GM04504 (cell line): ENCODE measurements at places on chromosomes 5 and 9.

DNA sequence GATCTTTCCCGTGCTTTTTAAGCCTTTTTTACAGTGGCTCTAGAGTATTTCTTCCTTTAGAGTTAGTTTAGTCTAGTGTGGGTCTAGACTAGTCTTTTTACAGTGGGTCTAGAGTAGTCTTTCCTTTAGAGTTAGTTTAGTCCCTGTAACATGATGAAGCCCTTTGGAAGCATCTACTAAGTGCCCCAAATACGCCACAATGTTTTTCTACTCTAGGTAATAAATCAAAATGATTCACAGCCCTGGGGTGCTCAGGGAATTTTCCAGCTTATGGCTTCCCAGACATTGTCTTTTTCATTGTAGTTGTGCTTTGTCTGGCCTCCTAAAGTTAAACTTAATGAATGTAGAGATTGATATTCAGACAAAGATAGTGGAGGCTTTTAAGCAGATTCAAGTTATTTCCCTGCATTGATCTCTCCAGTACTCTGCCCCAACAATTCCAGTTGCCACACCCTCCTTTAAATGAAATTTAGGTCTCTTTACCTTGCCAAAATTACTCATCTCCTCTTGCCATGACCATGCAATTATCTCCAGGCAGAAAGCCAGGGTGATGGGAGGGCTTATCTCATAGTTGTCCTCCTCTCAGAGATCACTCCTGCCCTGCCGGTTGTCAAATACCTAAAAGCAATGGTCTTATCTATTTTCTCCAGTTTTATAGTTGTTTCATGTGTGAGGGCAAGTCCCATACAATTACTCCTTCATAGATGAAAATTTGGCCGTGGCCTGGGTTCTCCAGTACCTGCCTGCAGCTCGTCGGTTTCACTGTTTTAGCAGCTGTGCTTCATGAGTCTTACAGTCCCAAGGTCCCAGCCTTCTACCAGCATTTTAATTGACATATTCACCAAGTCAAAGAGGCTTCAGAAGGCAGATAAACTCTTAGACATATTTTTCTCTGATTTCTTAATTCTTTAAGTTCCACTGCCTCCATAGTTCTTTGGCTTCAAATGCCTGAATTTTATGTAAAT lies 794.0 kb upstream of the COX7C start:
- no peak for DNase-seq

DNA sequence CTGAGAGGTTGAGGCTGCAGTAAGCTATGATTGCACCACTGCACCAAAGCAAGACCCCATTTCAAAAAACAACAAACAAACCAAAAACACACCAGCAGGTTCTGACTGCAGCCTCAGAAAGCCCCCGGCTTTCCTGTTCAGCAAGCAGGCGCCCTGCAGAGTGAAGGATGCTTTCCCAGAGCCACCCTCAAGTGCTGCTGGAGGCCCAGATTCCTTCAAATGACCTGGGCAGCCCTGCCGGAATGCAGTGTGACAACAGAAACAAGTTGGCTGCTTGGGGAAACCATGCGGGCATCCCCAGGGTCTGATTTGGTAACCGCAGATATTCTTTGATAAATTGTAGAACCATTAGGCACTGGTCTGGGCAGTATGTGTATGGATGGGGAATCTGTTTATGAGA lies 35.7 kb upstream of the GNE start:
- no peak for DNase-seq

DNA sequence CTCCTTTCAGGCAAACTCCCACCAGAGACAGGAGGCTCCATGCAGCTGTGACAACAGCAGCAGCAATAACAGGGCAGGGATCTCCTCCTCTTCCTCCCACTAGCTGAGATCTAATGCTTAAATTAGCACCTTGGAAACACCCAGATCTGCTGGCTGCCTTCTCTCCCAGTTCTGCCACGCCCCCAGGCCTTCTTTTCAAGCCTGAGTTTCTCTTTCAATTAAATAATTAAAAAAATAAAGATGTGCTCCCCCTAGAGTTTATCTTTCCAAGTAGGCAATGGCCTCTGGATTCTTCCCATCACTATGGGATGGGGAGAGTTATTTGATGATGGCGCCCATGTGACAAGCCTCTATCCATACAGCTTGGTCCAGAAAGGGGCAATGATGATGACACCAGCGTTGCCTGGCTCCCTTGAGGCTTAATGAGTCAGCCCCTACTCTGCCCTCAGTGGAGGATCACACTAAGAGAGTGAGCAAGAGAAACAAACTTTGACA lies 3.8 kb downstream of the FAM219A start:
- no peak for DNase-seq

- DNase-seq, result no peak
Measured at GRCh38 chr9:72410214-72410613, 45.2 kb upstream of the ZFAND5 start.

DNA sequence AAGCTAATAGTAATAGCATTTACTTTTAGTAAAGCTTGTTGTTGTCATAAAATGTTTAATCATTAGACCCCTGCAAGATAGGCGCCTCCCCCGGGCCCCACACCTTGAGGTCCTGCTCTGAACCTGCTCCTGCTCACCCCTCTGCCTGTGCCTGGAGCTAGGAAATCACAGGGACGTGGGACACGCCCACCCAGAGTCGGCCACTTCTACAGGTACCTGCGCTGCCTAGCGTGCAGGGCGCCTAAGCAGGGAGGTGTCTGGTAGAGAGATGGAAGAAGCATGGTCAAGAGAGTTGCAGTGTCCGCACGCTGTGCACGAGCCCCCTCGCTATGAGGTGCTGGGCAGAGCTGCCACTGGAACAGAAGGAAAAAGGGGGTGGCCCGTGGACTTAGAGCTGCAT lies 52.6 kb downstream of the HINT1 start:
- no peak for DNase-seq

GRCh38 chr5:146703899-146704298 lies 174.7 kb downstream of the PPP2R2B start:
- DNase-seq, result no peak

DNA sequence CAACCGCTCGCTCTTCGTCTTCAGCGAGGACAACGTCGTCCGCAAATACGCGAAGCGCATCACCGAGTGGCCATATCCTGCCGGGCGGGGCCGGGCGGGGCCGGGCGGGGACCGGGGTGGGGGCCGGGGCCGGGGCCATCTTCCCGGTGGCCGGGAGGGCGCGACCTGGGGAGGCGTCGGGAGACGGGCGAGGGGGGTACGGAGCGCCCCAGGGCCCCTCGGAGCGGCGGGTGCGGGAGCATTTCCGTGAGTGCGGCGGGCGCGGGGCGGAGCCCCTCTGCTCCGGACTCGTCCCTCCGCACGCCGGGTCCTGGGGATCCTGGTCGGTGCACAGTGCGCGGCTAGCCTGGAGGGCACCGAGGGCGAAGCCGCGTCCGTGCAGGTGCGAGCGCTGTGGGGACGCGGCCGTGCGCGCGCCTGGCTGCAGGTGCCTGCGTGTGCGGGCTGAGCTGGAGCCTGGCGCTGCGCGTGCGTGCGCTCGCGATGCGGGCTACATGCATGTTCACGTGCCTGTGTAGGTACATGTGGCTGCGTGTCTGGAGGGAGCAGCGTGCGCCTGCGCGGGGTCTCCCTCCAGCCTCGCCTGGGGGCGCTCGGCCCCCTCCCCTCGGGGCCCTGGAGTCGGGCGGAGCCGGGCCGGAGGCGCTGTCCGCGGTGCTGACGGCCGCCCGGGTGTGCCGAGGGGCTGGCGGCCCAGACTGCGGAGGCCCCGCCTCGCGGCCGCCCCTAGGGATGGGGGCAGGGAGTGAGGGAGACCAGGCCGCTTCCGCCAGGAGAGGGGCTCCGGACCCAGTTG lies 762 bp downstream of the CACNA1B start:
- no peak for DNase-seq

DNA sequence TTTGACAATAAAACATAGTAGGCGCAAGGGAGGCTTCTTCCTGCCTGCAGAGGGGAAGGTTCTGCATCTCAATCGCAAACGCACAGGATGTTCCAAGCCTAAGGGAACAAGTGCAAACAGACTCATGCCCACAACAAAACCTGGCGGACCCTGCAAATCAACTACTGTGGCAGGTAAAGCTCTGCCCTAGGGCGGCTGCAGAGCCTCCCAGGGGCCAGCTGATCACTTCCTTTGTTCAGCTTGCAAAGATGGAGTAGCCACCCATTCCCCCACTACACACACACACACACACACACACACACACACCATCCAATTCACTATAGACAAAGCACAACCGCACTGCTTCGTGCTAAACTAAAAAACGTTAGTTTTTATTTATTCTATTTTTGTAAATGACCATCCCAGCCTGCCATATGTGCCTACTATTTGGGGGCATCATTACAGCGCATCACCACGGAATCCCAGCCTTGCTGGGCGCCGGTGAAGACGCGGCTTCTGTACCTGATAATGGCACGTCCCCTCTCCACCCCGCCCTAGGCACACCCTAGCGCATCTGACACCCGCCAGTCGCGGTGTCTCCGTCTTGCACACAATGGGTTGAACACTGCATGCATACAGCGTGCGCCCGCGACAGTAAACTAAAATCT lies 57.6 kb downstream of the DPYSL3 start:
- DNase-seq, result no peak

DNA sequence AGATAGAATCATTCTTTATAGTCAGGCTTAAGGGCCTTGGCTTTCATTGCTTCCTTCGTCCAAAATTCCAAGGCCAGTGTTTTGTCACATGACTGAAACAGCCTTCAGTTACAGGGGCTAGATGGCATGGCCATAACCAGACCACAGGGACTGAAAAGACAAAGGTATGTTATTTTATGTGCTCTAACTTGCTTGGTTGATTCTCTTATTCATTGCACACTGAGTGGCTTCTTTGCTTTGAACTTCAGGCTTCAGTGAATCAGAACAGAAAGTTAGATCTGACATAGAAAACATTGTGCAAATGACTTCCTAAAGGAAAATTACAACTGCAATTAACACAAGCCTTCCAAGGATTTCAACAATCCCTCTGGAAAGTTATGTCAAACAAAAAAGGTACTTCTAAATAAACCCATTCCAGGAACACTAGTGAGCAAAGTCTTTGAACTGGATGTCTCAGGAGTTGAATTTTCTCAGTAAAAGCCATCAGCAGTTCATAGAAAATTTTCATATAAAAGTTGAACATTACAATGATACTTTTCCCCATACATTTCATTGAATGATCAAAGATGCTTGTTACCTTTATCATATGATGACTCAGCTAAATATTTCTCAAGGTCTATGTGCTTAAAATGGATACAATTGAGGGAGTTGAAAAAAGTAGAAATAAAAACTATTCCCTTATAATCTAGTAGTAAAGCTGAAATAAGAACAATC lies 355.3 kb downstream of the TMEM232 start:
- no peak for DNase-seq

DNA sequence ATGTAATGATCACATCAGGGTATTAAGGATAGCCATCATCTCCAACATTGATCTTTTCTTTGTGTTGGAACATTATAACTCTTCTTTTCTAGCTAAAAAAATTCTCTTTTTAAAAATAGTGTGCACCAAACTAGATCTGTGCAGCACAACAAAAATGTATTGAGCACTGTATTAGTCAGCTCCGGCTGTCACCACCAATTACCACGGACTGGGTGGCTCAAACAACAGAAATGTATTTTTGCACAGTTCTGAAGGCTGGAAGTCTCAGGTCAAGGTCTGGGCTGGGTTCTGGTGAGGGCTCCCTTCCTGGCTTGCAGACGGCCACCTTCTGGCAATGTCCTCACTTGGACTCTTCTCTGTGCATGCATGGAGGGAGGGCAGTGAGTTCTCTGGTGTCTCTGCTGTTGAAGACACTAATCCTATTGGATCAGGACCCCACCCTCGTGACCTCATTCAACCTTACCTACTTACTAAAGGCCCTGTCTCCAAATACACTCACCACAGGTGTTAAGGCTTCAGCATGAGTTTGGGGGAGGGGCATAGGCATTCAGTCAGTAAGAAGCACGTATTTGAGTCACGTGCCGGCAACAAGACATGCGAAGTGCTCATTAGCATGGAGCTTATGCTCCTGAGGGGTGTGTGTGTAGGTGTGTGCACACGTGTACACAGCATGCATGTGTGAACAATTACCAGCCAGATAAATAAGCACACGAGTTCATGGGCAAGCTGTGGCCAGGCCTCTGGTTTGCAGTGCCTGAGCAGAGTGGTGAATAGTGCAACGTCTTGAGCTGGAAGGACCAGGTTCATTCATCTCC lies 89.4 kb upstream of the SH3PXD2B start:
- DNase-seq, result no peak

- DNase-seq, result no peak
Measured at GRCh38 chr5:151448038-151448985, 909 bp downstream of the SLC36A1 start.

- no peak for DNase-seq
Measured at GRCh38 chr5:136246632-136247031, 53.7 kb upstream of the SMIM32 start.

DNA sequence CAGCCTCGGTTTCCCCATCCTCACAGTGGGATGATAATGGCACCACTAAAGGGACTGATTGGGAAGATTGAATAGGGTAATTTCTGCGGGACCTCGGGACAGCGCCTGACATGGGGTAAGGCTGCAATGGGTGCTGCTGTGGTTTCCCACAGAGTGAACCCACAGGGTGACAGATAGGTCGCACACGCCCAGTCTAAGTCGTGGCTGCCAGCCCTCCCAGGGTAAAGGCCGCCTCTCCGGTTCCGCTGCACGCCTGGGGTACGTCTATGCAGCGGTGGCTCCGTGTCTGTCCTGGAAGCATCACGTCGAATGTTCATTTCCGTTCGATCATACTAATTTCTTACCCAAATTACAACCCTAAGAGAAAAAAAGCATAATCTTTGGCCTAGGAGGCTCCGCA lies 631 bp downstream of the CFAP77 start:
- no peak for DNase-seq

DNA sequence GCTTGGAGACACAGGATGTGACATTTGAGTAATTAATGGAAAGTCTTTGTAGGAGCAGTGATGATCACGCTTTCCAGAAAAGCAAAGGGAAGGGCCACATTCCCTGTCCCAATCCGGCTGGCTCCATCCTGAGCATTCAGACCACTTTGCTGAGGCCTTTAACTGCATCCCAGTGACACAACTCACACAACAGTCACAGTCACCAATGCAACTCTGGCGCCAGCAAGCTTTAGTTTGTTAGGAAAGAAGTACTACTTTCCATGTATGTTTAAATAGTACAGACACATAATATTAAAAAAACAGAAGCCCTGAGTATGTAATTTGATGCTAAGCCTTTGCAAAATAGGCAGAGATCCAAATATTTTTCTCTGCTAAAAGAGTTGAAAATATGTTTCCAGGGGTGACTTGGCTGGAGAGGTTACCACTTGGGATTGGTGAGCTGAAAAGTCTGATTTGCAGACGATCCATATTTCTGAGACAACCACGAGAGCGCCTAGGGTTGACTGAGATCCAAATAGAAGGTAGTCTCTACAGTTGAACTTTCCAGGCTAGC lies 31.7 kb upstream of the GAS1 start:
- no peak for DNase-seq

GRCh38 chr9:109417054-109417453 lies 81.1 kb downstream of the PTPN3 start:
- no peak for DNase-seq

GRCh38 chr9:79989079-79989478 lies 417.3 kb downstream of the TLE4 start:
- DNase-seq, result no peak

DNA sequence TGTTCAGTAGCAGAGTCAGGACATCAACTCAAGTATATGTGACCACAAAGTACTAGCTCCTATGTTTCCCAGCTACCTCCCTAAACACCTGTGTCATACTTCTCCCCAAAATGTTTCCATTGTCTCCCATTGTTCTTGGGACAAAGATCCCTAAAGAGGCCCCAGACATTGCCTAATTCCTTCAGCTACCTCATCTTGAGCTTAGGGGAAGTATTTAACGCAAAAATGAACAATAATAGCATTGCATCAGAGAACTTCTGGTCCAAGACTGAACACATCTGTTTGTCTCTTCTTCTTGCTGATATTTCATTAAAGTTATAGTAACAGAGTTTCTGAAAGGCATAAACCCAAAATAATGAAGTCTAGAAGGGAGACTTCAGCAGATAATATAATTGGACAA lies 430.8 kb downstream of the MTRR start:
- DNase-seq, result no peak
